Mononuclear cell (primary cell): ENCODE measurements at places on chromosomes 16 and 17. TPM values are rescaled to one million over a fixed set of nuclear protein-coding genes. Genes with fewer than 3 reads are reported as not detected.

SCN4A gene
- total RNA-seq = under 0.01 TPM

MT1A gene
- total RNA-seq = not detected

GLYR1 gene
- total RNA-seq = 49.7 TPM

ASPA gene
- total RNA-seq = not detected

AGRP gene
- total RNA-seq = not detected

HCRT gene
- not detected for total RNA-seq

EPOP gene
- total RNA-seq = 0.63 TPM

PRM3 gene
- not detected for total RNA-seq

RHBDL1 gene
- total RNA-seq = 0.84 TPM
